ENCODE measurements at places on chromosomes 12 and 14.

- no peak for DNase-seq
These were observed 70.1 kb downstream of the DAO start for GRCh38 chr12:108949976-108950375.

DNA sequence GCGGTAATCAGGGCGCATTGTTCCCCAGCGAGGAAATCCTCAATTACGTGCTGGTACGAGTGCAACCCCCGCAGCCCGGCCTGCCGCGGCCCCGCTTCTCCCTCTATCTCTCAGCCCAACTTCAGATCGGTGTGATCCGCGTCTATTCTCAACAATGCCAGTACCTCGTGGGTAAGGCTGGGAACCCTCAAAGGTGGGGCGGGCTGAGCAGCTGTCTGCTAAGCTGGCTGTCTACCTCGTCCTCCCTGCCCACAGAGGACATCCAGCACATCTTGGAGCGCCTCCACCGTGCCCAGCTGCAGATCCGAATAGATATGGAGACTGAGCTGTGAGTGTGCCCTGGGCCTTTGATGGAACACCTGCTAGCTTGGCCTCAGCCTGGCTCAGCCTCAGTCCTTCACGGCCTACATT, 996 bp downstream of the REC8 start:
- peak; percentile 25 for DNase-seq

GRCh38 chr12:76962099-76962498, 83.3 kb upstream of the CSRP2 start:
- no peak for DNase-seq

GRCh38 chr14:74962493-74962892, 7.1 kb upstream of the PGF start:
- no peak for DNase-seq

GRCh38 chr12:94126067-94126466, 22.3 kb upstream of the PLXNC1 start:
- DNase-seq = no peak

DNA sequence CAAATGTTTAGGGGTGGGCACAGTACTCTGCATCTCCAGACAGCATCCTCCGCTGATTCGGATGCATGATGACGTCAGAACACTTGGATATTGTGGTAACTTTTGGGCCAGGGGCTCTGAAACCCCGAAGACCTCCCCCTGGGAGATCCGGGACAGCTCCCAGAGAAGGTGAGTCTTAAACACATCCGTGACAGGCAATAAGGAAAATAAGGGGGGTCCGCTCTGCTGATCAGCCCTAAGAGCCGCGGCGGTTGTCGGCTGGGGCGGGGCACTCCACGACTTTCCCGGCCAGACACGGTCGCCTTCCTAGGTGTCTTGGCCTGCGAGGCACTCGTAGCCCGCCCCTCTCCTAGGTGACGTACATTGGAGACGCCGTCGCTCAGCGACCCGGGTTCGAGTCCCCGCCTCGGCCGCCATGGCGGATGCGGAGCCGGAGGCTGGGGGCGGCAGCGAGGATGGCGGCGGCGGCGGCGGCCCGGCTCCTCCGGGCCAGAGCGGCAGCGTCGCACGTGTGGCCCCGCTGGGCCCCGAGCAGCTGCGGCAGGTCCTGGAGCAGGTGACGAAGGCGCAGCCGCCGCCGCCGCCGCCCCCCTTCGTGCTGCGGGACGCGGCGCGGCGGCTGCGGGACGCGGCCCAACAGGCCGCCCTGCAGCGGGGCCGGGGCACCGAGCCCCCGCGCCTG, at the start of gene ZNF839:
Gene ZNF839 (plus strand): TSS at position 396 of the 682 bp plus-strand sequence. CDS start 20 bp downstream, at position 416.
- peak; percentile 89 for DNase-seq

DNA sequence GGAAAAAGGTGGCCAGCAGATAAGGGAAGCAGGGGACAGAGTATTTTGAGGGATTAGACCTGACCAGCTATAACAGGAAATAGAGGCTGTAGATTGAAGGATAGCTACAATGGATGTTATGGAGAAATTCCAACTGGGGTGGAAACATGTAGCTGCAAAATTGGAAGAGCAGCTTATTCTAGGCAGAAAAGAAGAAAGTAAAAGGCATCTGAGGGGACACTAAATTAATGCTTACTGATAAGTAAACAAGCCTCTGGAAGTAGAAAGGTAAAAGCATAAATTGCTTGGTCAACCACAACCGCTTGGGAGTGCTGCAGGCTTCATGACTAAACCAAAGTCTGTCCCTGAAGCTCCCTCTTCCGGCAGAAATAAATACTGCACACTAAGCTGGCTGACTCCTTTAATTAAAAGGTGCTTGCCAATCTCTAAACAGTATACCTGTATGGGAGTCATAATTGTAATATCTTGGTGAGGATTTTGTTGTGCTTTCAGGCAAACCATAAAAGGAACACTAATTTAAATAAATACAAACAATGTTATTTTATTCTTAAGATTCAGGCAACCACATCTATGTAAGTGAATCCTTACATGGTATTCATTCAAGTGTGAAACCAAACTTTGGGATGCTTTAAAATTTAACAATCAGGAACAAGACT, 7.7 kb downstream of the UBC start:
- DNase-seq = peak; percentile 98
